Panc1 (cell line): ENCODE measurements at places on chromosomes 1 and 21.

DNA sequence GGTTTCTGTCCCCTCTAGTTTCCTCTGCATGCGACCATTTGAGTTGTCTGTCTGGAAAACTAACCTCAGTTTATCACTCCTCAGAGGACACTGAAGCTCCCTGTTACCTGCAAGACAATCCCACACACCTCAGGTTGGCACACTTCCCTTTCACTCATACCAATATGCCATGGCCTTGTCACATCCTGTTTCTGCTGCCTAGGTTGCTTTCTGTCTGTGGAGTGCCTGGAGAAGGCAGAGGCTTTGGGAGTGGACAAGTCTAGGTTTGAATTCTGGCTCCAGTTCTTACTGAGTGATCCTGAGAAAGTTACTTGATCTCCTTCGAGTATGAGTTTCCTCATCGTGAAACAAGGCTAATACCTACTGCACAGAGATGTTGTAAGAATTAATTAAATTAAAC, 171.5 kb upstream of the CACYBP start:
- DNase-seq = no peak

DNA sequence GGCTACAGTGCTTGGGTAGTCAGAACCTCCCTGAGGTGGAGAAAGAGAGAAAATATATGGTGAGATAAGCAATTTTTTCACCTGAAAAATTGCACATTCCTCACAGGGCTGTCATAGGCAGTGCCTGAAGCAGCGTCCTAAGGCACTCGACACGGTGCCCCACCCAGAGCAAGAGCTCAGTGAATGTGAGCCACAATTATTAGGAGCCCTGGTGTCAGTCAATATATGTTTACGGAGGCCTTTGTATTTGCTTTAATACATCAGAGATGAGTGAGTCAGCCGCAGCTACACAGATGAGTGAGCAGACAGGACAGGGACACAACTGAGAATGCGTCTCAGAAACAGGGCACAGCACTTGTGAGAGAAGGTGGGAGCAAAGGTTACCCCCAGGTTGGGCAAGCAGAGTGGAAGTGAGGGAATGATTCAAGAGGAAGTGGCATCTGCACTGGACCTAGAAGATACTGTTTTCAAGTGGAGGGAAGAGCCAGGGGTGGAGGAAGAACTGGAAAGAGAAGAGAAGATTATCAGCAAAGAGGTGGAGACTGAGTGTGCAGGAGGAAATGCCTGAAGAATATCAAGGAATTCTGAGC, 5.2 kb upstream of the PIGC start:
- no peak for DNase-seq

DNA sequence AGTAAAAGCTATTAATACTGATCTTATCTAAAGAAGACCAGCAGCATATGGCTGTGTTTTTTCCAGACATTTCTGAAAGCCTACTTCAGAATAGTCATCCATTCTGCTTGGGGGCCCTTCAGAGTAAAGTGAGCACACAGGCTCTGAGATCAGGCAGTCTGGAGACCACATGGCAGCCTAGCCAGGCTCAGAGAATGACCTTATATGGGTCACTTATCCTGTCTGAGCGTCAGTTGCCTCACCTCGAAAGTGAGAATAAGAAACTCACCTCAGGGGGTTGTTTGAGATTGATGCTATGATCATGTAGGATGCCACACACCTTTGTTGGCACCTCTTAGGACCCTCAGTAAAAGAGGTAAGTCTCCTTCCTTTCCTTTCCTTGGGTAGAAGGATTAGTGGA, 270.4 kb downstream of the GRIK1 start:
- no peak for DNase-seq

GRCh38 chr21:36959020-36959835, 7.2 kb downstream of the HLCS start:
- DNase-seq = no peak

GRCh38 chr1:100045206-100045605, 75.4 kb downstream of the SLC35A3 start:
- no peak for DNase-seq

DNA sequence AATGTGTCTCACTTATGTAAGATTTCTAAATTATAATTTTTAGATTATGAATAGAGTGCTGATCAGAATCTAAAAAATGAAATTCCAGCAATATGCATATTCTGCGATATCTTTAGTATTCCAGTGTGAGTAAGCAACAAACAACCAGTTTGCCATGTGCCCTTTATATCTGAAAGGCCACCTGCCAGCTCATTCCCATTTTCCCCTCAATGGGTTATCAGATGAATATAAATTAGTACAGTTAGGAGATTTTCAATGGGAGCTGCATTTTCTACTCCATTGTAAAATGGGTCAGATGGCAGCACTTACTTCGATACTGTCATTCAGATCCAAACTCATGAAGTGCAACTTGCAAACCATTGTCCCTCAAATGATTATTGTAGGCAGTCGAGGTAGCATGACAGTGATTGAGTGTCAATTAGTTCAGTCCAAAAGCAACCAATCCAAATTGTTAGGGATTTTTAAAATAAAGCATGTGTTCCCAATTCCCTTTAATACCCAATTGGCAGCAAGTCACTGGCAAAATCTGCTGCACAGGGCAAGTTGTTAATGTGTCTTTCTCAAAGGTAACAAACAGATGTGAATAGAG, 680.3 kb downstream of the LRRIQ3 start:
- DNase-seq = no peak

- no peak for DNase-seq
Measured at GRCh38 chr1:18634276-18634675, 3.6 kb downstream of the PAX7 start.

- no peak for DNase-seq
Measured at GRCh38 chr1:187477103-187477502, 648.4 kb downstream of the PLA2G4A start.

DNA sequence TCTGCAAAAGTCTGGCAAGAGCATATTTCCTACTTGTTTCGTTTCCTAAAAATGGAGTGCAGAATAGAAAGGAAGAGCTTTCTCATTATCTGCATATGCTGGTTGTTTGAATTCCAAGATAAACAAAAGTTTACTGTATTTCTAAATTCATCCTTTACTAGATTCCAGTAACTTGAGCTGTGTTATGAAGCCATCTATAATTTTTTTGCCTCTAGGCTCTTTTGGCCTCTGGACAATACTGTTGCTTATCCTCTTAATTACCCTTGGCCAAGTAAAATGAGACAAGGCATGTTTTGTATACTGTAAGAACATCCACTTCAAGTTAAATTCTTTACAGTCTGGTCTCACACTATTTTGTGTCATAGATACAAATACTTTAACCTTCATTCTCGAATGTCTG, 45.6 kb upstream of the HFM1 start:
- DNase-seq = no peak

- DNase-seq = no peak
Measured at GRCh38 chr1:55786396-55786795, 571.2 kb upstream of the USP24 start.
